ENCODE measurements at places on chromosomes 2 and 18.

- DNase-seq, result no peak
Observed at GRCh38 chr2:160209516-160209856, 9.4 kb upstream of the ITGB6 start.

DNA sequence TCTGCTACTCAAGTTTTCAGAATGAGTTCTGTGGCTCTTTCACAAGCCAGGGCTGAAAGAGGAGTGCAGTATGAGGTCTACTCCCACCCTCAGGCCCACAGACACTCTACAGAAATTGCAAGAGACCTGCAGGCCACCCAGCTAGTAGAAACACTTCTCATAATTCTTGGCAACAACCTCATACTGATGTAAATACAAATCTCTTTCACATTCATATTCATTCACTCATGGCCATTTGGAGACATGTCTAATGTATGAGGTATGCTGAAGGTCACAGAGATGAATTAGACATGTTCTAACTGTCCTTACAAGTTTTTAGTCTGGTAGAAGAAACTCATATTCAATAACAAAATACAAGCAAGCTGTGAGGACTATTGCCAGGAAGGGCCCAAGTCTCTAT, 83.8 kb upstream of the KLHL29 start:
- DNase-seq, result no peak

GRCh38 chr18:1846640-1847039, 724.7 kb downstream of the METTL4 start:
- no peak for DNase-seq

GRCh38 chr2:64985447-64985846, 3.8 kb upstream of the SLC1A4 start:
- DNase-seq, result no peak

All from stimulated activated CD8-positive, alpha-beta memory T cell treated with anti-CD3 and anti-CD28 coated beads, Interleukin-2, amount 100 ng/mL, for 1 hour (primary cell).